Uterine smooth muscle cell (primary cell): ENCODE measurements at places on chromosomes 13 and 19. TPM values are rescaled to one million over a fixed set of nuclear protein-coding genes. Genes with fewer than 3 reads are reported as not detected.

The OVOL3 gene
- not detected in 2 replicates for total RNA-seq

The IL12RB1 gene
- not detected in 2 replicates for total RNA-seq

The SIGLECL1 gene
- total RNA-seq: not detected in 2 replicates

The SPATA13 gene
- total RNA-seq: 8.0 and 19.4 TPM in 2 replicates

The KASH5 gene
- total RNA-seq: not detected in 2 replicates

The SWSAP1 gene
- total RNA-seq: 0.33 and 0.62 TPM in 2 replicates

The CASP14 gene
- not detected in 2 replicates for total RNA-seq

The FXYD7 gene
- total RNA-seq: not detected in 2 replicates

The TNFSF13B gene
- 2.9 and 5.5 TPM in 2 replicates for total RNA-seq

The ZNF414 gene
- total RNA-seq: 4.0 and 5.2 TPM in 2 replicates

The F10 gene
- 4.8 and 11.9 TPM in 2 replicates for total RNA-seq

The CEACAM4 gene
- total RNA-seq: not detected in 2 replicates

The HSPB6 gene
- total RNA-seq: 49.6 and 161 TPM in 2 replicates

The DKKL1 gene
- total RNA-seq: 0.25 and 0.33 TPM in 2 replicates

The FUT6 gene
- total RNA-seq: not detected in 2 replicates

The KPTN gene
- 4.0 and 5.9 TPM in 2 replicates for total RNA-seq

The UCHL3 gene
- total RNA-seq: 24.9 and 40.7 TPM in 2 replicates

The PTGIR gene
- total RNA-seq: 3.7 and 6.2 TPM in 2 replicates

The SERPINE3 gene
- total RNA-seq: under 0.01 TPM in 2 replicates

The SAFB2 gene
- 42.1 and 46.5 TPM in 2 replicates for total RNA-seq

The TEX101 gene
- not detected in 2 replicates for total RNA-seq

The TTYH1 gene
- total RNA-seq: not detected in 2 replicates

The ODAD3 gene
- total RNA-seq: 0.22 and 0.37 TPM in 2 replicates

The LGALS14 gene
- not detected in 2 replicates for total RNA-seq

The SMIM24 gene
- not detected in 2 replicates for total RNA-seq

The LYPD5 gene
- 0.50 TPM in 1 of 2 replicates, not detected in the other for total RNA-seq

The ACP7 gene
- total RNA-seq: 0.33 and 0.87 TPM in 2 replicates

The MATK gene
- not detected in 2 replicates for total RNA-seq

The DNAJC15 gene
- total RNA-seq: 5.1 and 5.7 TPM in 2 replicates

The YJEFN3 gene
- 1.00 and 1.2 TPM in 2 replicates for total RNA-seq

The KLHL26 gene
- 4.5 and 4.6 TPM in 2 replicates for total RNA-seq

The LRFN3 gene
- 1.7 and 2.4 TPM in 2 replicates for total RNA-seq

The TSHZ3 gene
- total RNA-seq: 7.5 and 14.0 TPM in 2 replicates

The PDX1 gene
- total RNA-seq: not detected in 2 replicates

The MYH14 gene
- not detected in 2 replicates for total RNA-seq

The RXFP2 gene
- not detected in 2 replicates for total RNA-seq

The FAM83E gene
- total RNA-seq: 0.25 and 0.77 TPM in 2 replicates

The KLC3 gene
- total RNA-seq: 0.66 TPM in 1 of 2 replicates, not detected in the other

The SHISA7 gene
- total RNA-seq: not detected in 2 replicates

The CACNG7 gene
- total RNA-seq: 0.12 TPM in 1 of 2 replicates, not detected in the other

The P2RY11 gene
- 3.0 and 3.9 TPM in 2 replicates for total RNA-seq

The MEIOSIN gene
- total RNA-seq: not detected in 2 replicates

The URI1 gene
- total RNA-seq: 72.8 and 87.0 TPM in 2 replicates
